ENCODE measurements at places on chromosomes 5 and 9.

DNA sequence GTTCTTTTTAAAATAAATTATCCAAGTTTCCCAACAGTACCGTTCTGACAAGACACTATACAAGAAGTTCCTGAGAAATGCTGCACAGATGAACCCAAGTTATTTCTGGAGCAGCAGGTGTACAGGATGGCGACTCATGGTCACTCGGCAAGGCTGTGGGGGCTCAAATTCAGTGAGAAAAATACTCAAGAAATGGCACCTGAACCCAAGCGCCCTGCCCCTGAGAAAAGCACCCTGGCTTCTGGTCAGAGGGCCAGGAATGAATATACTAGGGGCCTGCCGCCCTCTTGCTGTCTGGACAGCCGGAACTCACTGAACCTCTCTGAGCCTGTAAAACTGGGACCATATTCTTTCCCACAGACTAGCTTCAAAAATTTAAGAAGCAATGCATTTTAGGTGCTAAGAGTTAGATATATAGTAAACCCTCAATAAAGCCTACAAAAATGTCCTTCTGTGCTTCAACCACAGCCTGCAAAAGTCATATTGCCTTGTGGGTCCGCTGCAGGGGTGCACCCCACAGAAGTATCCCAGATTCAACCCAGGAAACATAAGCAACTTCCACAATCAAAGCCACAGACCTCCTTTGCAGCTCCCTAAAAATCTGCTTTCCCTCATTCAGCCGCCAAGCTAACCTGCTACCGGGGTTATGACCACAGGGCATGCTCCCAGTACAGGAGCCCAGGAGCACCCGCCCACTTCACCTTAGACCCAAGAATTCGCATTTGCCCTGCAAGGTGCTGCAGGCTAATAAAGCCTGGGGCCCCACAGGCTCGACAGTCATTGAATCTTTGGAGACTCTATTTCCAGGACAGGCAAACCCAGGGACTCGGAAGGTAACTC, 1.4 kb downstream of the RAPGEF1 start:
- no peak for DNase-seq

DNA sequence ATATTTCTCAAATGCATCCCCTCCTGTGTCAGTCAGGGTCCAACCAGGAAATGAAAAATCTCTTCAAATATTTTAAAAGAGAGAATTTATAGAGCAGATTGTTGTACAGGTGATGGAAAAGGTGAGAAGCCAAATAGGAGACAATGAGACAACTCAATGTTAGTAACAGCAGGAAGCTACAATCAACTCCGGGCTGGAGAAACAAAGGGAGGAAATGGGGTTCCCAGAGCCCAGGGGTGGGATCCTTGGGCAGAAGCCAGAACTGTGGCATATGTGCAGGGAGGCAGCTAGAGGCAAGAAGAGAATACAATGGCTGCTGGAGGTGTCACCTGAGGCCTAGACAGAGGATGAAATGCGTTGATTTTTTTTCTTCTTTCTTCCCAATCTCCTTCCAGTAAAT, 361.8 kb upstream of the ACTBL2 start:
- no peak for DNase-seq

- DNase-seq, result no peak
Observed at GRCh38 chr9:137880160-137880975, 2.8 kb downstream of the CACNA1B start.

DNA sequence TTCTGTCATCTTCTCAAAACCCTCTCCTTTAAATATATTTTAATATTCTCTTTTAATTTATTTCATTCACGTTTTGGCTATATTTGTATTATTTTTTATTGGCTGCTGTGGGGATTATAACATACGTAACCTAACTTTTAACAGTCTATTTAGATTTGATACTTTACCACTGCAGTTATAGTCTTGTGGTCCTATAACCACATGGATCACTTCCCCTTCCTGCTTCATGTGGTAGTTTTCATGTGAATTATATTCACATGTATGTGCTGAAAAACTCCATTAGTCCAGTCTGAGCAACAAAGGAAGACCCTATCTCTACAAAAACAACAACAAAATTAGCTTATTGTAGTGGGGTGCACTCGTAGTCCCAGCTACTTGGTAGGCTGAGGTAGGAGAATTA, 34.3 kb downstream of the CENPP start:
- DNase-seq, result no peak

- no peak for DNase-seq
Observed at GRCh38 chr5:64775291-64775690, 6.6 kb downstream of the CWC27 start.

DNA sequence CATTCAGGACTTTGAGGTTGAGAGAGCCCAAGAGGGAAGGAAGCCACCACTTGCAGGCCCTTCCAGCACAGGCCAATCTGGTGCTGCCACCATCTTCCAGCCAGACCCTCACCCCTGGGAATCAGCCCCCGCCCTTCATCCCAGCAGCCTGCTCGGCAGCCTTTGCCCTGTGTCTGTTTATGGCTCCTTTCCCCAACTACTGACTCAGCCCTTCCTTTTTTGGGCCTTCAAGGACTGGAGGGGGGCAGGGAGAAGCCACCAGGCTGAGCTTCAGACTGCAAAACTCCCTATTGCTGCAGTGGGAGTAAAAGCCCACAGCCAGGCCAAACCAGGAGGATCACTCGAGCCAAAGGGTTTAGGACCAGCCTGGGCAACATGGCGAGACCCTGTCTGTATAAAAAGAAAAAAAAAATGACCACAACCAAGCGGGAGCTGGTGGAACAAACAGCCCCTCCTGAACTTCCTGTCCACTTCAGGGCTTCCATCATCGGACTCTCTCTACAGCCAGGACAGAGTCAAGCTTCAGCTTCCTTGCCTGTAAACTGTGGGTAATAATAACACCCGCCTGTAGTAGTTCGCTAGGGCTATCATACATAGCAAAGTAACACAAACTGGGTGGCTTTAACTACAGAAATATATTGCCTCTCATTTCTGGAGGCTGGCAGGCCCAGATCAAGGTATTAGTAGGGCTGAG, 85.9 kb upstream of the IL17B start:
- no peak for DNase-seq

DNA sequence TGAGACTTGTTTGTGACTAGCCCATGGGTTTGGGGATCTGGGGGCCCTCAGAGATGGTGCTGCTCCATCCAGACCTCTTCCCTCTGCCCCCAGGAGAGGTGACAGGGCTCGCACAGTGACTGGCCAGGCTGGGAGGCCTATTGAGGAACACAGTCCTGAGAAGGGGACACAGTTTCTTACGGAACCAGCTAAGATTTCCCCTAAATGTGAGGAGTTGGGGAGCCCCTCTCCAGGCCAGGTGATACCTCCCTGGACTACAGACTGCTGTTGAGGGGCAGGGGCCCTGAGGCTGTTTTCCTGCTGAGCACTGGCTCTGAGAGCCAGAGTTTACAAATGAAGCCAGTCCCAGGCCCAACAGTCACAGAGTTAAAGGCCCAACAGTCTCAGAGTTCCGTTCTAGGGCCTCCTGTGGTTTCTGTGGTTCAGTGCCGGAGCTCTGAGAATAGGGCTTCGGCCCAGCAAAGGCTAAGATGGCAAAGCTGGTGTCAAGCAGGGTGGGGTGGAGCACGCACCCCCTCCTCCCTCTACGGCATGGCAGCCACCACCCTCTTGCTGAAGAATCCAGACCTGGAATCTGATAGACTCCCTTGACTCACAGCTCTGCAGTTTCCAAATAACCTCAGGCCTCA, 1.1 kb upstream of the SEMA4D start:
- DNase-seq, result no peak

DNA sequence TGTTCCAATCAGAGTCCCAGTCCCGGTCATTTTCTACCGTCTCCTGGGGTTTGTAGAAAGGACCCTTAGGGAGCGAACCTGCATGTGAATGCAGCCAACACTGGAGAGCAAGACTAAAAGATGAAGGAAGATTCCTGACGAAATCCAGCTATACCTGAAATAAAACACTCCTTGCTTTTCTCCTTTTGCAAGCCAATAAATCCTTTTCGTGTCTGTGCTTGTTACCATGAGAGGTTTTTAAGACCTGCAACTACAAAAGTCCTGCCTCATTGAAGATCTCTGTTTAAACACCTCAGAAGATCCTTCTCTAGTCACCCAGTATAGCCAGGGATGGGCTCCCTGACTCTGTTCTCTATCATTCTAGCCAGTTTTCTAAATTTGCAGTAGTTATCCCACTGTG, 10.0 kb upstream of the SLC34A1 start:
- DNase-seq, result no peak

GRCh38 chr9:23829580-23830475, 3.8 kb upstream of the ELAVL2 start:
- no peak for DNase-seq

DNA sequence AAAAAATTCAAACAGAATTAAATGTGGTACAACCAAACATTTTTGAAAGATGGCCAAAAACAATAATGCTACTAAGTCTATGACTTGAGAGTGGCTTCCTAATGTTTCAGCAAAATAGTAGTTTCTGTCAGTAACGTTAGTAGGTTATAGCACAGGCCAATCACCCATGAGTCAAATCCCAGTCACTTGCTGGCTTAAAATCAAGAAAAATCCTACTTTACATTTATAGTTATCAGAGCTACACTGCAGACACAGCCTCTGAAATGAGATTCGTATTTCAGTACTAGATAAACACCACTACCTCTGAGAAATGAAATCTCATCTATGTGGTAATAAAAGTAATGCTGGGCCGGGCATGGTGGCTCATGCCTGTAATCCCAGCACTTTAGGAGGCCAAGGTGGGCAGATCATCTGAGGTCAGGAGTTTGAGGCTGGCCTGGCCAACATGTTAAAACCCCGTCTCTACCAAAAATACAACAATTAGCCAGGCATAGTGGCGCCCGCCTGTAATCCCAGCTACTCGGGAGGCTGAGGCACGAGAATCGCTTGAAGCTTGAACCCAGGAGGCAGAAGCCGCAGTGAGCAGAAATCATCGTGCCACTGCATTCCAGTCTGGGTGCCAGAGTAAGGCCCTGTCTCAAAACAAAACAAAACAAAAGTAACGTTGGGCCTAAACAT, 6.1 kb downstream of the ZDHHC21 start:
- DNase-seq, result no peak

- DNase-seq, result no peak
Observed at GRCh38 chr5:82792096-82792495, 285.1 kb downstream of the TMEM167A start.

DNA sequence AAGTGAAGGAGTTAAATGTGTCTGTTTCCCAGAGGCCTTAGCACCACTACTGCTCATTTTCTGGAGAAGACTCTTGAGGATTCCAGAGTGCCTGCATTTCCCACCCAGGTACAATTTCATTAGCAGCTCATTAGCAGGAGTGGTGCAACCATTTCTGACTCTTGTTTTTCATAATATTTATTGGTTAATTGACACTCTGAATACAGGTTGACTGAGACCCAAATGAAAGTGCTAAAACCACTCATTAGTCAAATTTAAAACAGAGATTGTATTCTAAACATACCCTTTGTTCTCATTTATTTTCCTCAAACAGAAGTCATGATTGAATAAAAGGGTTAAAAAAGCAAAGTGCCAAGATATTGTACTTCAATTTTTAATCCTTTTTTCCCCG, 134.5 kb downstream of the SIL1 start:
- no peak for DNase-seq

- no peak for DNase-seq
Observed at GRCh38 chr5:59525957-59526356, 367.6 kb downstream of the PDE4D start.

DNA sequence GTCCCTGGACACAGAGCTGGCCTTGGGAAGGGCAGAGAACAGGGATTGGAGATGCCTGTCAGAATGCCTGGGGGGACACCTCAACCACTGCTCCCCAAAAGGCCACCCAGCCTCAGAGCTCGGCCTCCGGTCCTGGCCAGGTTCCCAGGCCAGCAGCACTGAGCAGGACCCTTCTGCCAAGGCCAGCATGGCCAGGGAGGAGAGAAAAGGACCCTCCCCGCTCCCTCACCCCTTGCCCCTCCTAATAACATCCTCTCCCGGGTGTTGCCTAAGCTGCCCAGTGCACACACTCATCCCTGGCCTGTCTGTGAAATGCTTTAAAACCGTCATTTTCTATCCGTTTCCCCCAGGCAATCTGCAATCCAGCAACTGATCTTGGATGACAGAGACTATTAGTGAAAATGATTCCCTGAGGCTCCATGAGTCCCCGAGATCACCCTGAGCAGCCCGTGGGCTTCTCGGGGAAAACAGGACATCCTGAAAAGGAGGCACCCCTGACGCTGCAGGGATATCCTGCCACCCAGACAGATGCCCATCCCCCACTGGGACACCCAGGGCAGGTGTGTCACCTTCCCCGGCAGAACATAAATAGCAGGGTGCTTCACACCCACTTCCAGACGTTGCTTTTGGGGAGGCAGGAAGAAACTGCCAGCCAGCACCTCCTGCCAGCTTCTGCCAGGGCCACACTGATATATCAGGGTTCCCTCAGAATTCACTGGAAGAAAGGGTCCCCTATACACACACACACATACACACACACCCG, 75.3 kb downstream of the ADAMTS2 start:
- no peak for DNase-seq

- no peak for DNase-seq
Observed at GRCh38 chr5:912280-913091, 19.8 kb downstream of the TRIP13 start.

- no peak for DNase-seq
Observed at GRCh38 chr9:137353223-137354152, 51.4 kb upstream of the NRARP start.

GRCh38 chr9:79000230-79001002, 571.3 kb upstream of the TLE4 start:
- DNase-seq, result no peak

DNA sequence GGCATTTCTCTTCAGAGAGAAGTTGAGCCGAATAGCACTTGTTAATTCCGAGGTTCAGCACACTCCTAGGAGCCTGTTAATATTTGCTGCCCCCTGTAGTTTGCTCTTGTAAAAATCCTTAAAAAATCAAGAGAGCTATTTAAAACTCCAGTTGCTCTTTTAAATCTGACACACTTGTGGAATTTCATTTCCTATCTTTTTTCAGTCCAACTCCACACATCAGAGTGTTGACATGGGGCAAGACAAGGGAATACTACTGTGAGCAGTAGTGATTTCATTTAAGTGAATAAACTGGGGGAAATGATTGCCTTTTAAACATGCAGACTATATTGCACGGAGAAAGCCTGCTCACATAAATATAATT, 1096.3 kb upstream of the DMAC1 start:
- DNase-seq, result no peak

DNA sequence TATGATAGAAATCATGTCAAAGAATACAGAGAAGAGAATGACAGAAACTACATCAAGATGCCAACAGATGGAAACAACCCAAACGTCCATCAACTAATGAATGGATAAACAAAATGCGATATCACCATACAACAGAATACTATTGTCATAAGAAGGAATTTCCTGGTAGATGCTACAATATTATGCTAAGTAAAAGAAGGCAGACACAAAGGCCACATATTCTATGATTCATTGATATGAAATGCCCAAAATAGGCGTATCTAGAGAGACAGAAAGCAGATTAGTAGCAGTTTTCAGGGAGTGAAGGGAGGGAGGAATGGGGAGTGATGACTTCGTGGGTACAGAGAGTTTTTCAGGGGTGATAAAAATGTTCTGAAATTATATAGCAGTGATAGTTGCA, 58.3 kb upstream of the AKNA start:
- DNase-seq, result no peak

- no peak for DNase-seq
Observed at GRCh38 chr9:94164806-94165549, 80.7 kb downstream of the PTPDC1 start.
